ENCODE measurements at places on chromosomes 3 and 15.
A peak's percentile ranks its signal among the peaks of the same experiment; 100 is the strongest.

DNA sequence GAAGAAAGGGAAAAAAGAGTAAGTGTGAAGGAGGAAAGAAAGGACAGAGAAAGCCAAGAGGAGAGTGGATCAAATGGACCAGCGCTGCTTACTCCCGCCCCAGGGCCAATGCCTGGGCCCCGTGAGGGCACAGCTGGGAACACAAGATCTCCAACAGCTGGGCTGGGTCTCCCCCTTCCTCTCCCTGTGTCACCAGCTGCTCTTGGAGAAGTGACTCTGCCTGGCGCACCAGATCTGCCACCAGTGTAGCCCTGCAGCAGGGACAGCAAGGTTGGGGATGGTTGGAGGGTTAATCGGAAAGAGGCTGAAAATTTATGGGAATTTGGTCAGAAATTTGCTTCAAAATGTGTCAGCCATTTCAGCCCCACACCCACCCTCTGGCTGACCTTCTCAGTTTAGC lies 8.4 kb downstream of the CDAN1 start:
- no peak for DNase-seq

GRCh38 chr3:87491843-87492242 lies 215.5 kb upstream of the POU1F1 start:
- no peak for DNase-seq

GRCh38 chr3:171099911-171100310 lies 73.4 kb upstream of the SLC2A2 start:
- no peak for DNase-seq

DNA sequence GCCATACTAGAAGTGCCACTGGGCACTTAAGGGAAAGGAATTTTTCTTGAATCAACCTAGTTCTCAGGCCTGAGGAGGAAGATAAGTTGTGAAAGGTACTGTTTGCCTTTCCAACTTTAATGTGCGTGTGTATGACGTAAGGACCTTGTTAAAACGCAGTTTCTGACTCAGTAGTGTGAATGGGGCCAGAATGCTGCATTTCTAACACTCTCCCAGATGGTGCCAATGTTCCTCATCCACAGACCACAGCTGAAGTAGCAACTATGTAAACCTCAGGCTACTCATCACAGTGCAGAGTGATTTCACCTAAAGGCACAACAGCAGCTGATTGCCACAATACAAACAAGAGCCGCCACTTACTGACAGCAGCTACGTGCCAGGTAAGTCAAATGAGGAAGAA lies 103.6 kb downstream of the OTOL1 start:
- DNase-seq: peak; percentile 3

DNA sequence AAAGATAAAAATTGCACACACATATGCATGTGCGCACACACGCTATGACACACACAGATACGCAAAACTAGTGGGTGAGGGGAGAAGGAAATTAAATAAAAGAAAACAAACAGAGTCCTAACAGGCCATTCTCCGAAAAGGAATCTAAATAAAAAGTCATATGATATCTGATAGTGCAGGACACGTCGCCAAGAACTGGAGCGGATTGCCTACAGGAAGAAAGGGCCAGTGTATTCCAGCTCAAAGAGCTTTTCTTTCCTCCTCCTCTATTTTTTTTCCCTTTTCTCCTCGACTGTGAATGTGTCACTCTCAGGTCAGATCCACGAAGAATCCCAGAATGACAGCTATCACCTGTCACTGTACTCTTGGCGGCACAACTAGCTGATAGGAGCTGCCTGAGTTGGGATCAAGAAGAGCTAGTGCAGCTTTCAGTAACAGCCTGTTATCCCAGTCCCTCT lies 157.8 kb downstream of the TIGIT start:
- peak; percentile 44 for DNase-seq

DNA sequence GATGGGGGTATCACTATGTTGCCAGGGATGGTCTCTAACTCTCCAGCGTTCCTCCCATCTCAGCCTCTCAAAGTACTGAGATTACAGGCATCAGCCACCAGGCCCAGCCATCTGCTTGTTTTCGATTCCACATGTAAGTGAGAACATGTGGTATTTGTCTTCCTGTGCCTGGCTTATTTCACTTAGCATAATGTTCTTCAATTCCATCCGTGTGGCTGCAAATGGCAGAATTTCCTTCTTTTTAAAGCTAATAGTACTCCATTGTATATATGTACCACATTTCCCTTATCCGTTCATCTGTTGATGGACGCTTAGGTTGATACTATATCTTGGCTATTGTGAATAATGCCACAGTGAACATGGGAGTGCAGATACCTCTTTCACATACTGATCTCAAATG lies 70.6 kb downstream of the ASB7 start:
- DNase-seq: no peak

GRCh38 chr3:119408243-119408950 lies 55.0 kb downstream of the TMEM39A start:
- no peak for DNase-seq

DNA sequence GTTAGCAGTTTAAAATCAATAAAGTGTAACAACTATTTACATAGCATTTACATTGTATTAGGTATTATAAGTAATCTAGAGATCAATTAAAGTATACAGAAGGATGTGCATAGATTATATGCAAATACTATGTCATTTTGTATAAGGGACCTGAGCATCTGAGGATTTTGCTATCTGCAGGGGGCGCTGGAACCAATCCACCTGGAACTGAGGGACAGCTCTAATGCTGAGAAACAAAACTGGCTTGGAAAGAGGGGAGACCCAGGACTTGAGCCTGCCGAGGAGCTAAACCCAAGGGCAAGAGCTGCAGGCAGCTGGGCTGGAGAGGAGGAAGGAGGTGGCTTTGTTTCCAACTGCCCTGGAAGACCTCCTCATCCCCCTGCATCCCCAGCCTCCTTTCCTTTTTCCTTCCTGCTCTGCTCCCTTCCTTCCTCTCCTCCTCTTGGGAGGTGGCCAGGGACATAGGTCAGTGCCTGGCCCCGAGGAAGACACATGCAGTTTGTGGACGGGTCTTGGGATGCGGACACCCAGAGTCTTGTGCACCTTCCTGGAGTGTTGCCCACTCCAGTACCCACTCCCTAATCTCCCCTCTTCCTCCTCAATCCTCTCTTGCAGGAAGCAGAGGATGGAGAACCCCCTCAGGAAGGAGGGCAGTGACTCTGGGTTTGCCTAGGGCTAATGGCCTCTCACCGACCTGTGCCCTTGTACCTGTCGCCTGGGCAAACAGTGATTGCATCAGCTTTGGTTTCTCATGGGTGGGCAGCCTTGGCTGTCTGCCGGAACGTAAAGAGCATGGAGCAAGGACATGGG lies 825 bp upstream of the RTP3 start:
- no peak for DNase-seq

GRCh38 chr3:124587053-124587408 lies 143.2 kb upstream of the UMPS start:
- DNase-seq: peak; percentile 44

DNA sequence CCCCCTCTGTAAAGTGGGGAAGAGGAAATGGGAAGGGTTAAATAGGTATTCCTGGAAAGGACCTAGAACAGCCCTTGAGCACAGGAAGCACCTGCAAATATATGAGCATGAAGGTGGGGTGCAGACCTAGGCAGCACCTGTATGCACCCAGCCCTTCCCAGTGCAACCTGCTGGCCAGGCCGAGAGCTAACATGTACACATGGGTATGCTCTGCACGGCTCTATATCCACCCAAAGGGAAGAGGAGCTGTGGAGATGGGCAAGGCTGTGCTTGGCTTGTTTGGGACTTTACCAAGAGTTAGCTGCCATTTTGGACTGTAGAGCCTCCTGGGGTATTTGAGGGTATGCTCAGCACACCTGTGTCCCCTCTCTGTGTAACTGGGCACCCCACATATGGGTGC lies 171.2 kb downstream of the KLF13 start:
- no peak for DNase-seq

- no peak for DNase-seq
Observed at GRCh38 chr15:34023907-34024306, 15.1 kb downstream of the AVEN start.

DNA sequence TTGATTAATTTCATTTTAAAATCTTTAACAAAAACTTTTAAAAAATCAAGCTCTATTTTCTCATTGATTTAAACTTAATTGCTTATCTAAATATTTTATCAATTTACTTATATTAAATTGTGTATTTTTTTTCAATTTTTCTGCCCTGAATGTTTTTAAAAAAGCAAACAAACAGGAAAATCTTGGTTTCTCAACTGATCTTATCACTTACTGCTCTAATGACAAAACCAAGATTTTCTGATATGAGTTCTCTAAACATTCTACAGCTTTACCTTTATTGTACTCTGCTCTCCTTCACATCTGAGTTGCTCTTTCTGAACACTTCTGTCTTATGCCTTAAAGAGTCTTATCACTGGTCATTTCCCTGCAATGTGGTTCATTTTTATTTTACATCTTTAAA lies 587.8 kb upstream of the BCHE start:
- no peak for DNase-seq

DNA sequence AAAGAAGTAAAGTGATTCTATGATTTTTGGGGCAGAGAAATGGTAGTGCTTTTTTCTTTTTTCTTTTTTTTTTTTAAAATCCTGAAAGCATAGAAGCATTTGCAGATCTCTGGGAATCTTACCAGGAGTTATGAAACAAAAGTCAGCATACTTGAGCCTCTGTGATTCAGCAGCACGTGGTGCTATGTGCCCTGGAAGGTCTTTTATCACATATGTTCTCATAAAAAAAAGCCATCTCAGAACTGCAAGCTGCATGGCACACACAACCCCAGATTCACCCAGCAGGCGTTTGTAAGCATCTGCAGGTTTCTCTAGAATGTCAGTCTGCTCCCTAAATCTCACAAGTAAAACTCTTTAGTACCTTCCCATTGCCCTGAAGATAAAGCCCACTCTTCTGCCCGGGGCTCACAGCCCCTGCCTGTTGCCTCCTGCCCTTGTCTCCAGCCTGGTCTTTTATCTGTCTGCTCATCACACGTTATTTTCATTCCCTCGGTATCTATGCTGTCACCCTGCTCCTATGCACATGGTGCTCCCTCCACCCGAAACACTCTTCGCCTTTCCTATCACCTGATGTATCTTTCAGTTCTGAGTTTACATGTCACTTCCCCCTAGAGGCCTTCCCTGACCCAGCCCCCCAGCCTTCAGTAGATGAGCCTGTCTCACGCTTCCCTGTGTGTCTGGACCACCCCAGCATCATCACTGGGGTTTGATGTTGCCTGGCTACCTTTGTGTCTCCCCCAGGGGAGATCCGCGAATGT lies 72.4 kb downstream of the CHDH start:
- DNase-seq: no peak
